ENCODE measurements at places on chromosomes 4 and X.

GRCh38 chr4:121953860-121954259 lies 2.0 kb upstream of the TRPC3 start:
- DNase-seq = no peak

GRCh38 chrX:124275182-124275894 lies 57.1 kb upstream of the TEX13D start:
- DNase-seq = no peak

GRCh38 chrX:133083899-133084298 lies 13.0 kb downstream of the USP26 start:
- DNase-seq = no peak

GRCh38 chrX:151393514-151393913 lies 3.5 kb upstream of the VMA21 start:
- peak; percentile 36 for DNase-seq

DNA sequence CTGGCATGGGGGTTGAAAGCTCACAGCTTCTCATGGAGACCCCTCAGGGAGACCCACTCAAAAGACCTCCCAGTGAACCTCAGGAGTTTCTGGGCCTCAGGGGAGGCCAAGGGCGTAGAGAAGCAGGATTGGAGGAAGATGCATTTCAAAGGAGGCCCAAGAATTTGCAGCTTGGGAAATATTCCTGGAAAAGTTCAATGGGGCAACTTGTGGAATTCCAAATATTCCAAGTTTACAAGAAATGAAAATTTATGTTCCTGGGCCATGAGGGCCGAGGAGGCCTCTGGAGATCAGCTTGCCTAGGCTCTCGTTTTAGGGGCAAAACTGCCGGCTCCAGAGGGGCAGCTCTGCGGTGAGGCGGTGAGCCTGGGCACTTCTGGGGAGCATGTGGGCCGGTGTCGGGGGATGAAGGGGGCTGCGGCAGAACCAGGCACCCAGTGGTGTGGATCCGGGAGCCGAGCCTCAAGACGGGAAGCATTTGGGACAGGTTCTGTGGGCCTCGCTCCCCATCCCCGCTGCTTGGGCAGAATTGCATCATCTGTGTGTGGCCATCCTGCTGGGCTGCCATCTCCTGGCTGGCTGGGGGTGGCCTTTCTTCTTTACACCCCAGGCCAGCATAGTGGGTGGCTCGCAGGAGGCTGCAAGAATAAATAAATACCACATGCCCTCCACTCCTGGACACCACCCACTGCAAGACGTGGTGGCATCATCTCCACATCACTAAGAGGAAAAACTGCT lies 54.6 kb upstream of the GPR78 start:
- DNase-seq = no peak

- no peak for DNase-seq
Measured at GRCh38 chr4:40887764-40888131, 138.0 kb downstream of the NSUN7 start.

DNA sequence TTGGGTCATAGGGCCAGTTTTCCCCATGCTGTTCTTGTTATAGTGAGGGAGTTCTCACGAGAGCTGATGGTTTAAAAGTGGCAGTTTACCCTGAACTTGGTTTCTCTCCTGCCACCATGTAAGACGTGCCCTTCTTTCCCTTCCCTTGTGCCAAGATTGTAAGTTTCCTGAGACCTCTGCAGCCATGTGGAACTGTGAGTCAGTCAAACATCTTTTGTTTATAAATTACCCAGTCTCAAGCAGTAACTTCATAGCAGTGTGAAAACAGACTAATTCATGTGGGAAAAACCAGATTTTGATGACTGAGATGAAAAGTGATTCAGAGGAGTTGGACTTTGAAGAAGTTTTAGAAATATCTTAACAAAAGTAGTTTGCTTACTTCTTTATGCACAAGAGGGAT lies 101.4 kb downstream of the ARHGAP10 start:
- no peak for DNase-seq

GRCh38 chr4:17812125-17812524 lies 1.3 kb downstream of the NCAPG start:
- DNase-seq = no peak

DNA sequence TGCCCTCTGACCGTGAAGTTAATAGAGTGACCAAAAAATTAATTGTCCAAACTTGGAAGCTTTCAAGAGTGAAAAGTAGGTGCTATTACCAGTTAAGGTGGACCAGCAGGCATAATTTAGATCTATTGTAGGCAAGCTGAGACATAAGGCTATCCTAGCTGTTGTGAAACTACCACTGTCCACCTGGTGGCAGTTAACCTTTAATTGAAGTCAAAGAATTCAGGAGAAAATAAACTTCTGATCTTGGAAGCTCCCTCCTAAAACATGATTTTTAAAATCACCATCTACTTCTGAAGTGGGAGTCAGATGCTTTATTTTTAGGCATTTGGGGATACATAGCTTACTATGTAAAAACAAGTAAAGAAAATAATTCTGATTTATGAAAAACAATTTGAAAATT lies 636.3 kb upstream of the HTR2C start:
- DNase-seq = no peak

GRCh38 chr4:71147261-71147660 lies 153.8 kb downstream of the DCK start:
- no peak for DNase-seq

DNA sequence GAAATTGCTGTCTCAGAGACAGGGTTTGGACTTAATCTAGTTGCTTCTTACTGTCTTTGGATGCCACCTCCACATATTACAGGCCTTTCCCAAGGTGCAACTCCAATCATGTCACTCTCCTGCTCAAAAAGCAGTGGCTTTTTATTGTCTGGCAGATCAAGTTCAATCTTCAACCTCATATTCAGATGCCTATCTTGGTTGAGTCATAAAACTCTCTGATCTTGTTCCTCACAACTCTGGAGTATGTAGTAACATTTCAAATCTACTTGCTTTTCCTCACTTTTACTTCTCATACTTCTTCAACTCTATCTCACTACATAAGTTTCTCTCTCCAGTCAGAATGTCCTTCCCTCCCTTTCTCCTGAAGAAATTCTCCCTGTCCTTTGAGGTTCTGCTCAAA lies 180.6 kb downstream of the VSIG4 start:
- no peak for DNase-seq

DNA sequence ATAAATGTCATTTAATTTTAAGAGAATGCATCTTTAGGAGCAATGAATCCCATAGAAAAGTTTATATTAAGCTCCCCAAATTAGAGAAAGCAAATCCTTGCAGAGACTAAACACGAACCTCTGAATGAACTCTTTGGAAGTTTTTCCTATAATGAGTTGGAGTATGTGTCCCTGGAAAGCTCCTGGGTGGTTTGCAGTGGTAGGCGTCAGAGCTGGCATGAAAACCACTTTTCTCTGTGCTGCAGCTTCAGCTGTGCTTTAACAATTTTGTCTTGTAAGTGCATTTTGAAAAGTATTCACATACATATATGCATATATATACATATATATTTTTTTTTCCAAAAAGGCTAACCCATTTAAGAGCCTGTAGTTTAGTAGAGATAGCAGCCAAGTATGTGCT lies 148.7 kb upstream of the TBC1D9 start:
- DNase-seq = no peak

DNA sequence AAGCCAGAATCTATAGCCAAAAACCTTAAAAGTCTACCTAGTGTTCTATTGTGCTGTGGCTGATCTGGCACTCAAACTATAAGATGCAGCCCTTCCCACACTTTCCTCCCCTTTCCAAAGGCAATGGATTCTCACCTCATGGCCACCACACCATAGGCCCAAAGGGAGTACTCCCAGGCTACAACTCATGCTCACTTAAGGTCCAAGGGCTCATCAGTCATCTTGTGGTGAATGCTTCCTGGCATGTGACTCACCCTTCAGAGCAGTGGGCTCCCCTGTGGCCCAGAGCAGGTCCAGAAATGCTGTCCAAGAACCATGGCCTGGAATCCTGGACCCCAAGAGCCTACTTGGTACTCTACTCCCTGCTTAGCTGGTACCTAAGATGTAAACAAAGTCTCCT lies 181.0 kb downstream of the CHRDL1 start:
- DNase-seq = no peak

GRCh38 chr4:28225050-28225449 lies 1364.4 kb downstream of the STIM2 start:
- no peak for DNase-seq

GRCh38 chr4:15598644-15599043 lies 56.5 kb downstream of the FBXL5 start:
- no peak for DNase-seq

GRCh38 chr4:23613782-23614181 lies 276.1 kb downstream of the PPARGC1A start:
- no peak for DNase-seq

DNA sequence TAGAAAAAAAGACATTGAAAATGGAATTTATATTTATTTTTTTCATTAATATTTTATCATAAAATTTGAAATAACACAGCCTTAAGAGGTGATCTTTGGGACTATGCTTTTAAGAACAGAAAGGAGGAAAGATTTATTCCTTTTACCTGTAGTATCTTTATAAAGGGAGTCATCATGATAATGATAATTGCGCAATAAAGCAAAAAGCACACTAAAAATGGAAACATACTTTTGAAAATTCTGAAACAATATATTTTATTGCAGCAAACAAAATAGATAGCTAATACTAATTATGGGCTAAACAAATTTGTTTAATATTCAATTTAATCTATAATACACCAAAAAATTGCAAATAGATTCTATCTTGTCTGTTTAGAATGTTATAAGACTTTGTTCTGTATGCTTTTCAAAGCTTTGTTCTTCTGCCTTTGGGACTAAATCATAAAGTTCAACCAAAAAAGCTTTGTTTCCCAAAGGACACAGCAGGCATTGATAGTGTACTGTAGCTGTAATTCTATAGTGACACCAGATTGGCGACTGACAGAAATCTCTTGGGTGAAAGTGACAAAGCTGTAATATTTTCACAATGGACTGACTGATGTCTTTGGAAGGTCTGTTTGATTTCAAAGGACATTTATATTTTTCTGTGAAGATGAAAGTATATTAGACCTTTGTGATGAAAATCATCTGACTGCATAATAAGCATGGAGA lies 2156.6 kb upstream of the TENM3 start:
- DNase-seq = no peak

DNA sequence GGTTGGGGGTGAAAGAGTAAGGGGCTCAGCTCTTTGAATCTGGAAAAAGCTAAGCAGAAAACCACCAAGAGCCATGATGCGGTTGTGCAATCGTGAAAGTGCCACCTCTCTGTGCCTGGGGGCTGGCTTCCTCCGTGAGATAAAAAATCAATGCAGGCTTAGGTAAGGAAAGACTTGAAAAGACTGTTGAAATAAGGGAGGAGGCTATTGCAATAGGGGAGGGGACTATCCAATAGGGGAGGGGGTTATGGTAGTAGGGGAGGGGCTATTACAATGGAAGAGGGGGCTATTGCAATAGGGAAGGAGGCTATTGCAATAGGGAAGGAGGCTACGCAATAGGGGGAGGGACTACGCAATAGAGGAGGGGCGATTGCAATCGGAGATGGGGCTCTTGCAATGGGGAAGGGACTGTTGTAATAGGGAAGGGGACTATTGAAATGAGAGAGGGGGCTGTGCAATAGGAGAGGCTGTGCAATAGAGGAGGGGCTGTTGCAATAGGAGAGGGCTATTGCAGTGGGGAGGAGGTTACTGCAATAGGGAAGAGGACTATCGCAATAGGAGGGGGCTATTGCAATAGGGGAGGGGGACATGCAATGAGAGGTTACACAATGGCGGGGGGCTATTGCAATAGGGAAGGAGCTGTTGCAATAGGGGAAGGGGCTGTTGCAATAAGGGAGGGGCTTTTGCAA lies 162.3 kb upstream of the PSAPL1 start:
- no peak for DNase-seq

DNA sequence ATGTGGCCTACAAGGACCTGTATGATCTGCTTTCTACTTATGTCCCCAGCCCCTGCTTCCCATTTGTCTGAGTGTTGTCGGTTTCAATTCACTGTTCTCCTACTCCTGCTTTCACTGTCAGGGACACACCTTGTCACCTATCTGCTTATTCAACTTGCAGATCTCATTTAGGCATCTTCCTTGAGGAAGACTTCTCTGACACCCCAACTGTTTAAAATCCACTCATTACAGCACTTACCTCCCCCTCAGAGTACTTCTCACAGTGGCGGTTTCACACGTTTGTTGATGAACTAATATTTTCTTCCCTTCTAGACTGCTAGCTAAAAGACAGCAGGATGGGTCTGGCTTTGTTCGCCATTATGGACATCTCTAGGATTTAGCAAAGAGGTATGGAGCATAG lies 279.9 kb upstream of the TET2 start:
- DNase-seq = no peak

DNA sequence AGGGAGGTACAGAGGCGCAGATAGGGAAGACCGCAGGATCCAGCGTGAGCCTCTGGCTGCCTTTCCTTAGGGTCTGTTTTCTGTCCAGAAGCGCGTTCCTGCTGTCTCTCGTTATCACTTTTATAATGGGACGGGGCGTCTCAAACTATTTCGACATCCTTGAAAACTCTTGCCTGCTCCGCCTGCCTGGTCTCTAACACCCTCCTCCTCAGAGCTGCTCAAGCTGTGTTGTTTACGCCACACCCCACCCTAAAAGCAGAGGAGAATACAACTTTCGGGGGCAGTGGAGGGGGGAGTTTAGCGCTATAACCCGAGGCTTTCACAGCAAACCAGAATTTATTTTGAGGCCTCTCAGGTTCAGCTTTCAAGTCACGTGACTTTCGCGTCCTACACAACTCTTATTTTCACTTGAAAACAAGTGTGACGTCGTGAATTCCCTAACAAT lies 646 bp upstream of the FAM3A start:
- no peak for DNase-seq

DNA sequence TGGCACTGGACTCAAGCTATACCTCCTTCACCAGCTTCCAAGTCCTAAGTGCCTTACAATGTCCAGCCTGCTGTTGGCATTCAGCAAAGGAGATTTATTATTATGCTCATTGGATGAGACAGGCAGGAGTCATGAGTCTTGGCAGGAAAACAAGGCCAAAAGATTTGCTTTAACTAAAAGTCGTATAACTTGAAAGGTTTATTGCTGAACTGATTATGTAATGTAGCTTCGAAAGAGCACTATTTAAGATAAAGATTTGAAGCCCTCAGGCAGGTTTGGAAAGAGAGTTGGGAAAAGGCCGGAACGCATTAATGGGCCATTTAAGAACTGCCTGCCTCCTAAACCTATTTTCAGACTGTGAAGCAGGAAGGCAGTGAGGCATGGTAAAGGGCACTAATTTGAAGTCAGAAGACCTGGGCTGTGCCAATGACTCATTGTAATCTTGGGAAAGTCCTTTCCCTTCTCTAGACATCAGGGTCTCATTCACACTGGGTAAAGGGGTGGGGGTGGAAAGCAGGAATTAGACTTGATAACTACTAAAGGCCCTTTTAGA lies 280.5 kb upstream of the EDA2R start:
- DNase-seq = no peak

GRCh38 chr4:86846921-86847320 lies 2.3 kb downstream of the SLC10A6 start:
- no peak for DNase-seq

GRCh38 chr4:126593626-126594025 lies 1039.1 kb upstream of the INTU start:
- DNase-seq = no peak

- DNase-seq = no peak
Measured at GRCh38 chrX:10444204-10444603, 176.2 kb downstream of the MID1 start.

- DNase-seq = no peak
Measured at GRCh38 chr4:4778554-4778953, 80.9 kb upstream of the MSX1 start.
